ENCODE measurements at places on chromosomes 6 and 20.

DNA sequence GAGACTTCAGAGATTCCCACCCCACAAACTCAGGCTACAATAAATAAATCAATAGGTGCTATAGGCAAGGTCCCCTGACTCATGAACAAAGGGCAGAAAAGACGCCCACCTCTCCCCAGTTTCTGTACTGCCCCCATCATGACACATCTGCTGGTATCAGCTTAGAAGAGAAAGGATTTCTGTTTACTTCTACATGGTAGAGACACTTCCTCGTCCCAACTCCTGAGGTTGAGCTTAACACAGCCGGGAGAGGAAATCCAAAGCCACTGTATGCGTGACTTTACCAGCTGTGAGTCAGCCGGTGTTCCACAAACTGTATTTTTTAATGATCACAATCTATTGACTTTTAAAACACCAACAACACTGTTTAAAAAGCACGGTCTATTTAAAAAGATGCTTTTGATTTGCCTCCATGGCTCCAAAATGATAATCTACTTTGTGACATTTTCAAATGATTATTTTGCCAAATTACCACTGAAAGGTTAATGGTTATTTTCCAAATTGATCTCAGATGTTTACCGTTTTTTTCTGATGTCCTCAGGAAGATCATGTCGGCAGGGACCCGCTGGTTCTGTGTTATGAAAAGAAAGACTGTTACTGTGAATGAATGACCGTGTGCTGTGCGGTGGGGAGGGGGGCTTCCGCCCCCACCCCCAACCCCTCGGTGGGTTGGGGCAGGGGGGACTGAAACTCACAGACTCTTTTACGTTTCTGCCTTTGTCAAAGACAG is 72.5 kb downstream of the ATP9A start:
- DNase-seq, result no peak

DNA sequence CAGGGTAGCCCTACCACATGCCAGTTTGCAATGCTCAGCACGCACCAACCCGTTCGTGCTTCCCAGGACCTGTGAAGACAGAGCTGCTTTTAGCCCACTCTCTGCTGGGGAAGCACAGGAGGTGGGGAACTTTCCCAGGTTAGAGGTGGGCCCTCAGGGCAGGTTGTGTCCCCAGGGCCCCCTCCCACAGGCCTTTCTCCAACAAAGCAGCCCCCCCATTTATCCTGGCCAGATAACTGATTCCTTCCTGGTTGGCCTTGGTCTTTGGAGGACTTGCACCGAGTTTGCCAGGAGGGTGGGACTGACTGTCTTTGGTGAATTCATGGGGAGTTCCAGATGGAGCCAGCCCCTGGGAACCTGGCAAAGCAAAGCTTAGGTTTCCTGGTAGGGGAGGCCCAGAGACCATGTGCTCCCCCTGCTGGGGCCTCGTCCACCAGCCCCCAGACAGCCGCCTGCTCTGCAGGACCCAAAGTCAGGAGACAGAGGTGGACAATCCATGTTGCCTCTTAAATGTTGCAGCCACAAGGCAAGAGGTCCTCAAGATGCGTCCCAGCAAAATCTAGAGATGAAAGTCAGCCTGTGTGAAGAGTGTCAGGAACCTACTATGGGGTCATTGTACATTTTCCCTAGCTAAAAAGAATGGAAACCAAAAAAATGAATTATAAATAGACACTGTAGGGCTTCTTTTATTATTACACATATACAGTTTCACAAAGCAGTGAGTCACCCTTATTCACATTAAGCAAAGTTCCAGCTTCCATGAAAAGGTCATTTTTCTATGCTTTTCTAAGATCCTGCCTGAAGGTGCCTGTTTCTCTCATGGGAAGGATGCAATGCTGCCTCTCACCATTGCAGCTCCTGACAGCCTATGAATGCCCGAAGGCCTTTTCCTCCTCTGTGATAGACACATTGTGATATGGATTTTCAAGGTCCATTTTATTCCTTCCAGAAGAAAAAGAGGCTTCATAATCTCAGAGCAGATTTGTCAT is 497.8 kb downstream of the PREX1 start:
- no peak for DNase-seq

DNA sequence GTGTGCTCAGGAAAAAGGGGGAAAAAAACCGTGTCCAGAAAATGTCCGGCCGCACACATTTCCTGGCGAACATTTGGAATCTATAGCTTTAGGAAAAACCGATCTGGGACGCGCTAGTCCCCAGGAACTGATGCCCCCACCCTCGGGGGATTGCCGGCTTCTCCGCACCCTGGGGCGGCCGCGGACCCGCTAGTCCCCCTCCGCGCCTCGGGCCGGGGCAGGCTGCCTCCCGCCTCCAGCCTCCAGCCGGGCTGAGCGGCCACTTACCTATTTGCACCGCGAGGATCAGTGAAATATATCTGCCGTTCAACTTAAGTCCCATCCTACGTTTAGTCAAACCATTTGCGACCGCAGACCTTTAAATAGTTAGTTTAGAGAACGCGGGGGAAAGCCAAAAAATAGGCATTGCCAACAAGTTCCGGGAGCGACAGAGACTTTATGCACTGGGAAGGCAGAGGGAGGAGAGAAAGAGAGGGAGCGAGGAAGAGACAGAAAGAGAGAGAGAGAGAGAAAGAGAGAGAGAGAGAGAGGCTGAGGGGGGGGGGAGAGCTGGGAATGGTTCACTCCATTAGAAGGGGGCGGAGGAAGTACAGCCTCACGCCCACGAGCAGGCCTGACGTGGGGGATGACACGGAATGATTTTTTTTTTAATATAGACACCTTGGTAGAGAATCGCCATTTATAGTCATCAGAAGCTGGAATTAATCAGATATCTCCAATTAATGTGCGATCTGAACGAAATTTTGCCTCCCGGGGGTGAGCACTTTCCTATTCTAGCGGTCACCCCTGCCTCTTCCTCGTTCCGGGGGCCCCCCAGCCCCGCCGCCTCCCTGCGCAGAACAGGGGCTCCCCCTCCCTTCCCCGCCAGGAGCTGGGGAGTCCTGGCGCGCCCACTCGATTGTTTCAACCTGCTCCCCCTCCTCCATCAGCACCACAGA is at the start of gene NRN1:
Gene NRN1, minus strand, starts transcription at position 498 of the 938 bp plus-strand sequence. Its CDS starts 176 bp downstream, at position 322.
- no peak for DNase-seq

GRCh38 chr6:18177286-18177965 is 22.2 kb downstream of the KDM1B start:
- no peak for DNase-seq

DNA sequence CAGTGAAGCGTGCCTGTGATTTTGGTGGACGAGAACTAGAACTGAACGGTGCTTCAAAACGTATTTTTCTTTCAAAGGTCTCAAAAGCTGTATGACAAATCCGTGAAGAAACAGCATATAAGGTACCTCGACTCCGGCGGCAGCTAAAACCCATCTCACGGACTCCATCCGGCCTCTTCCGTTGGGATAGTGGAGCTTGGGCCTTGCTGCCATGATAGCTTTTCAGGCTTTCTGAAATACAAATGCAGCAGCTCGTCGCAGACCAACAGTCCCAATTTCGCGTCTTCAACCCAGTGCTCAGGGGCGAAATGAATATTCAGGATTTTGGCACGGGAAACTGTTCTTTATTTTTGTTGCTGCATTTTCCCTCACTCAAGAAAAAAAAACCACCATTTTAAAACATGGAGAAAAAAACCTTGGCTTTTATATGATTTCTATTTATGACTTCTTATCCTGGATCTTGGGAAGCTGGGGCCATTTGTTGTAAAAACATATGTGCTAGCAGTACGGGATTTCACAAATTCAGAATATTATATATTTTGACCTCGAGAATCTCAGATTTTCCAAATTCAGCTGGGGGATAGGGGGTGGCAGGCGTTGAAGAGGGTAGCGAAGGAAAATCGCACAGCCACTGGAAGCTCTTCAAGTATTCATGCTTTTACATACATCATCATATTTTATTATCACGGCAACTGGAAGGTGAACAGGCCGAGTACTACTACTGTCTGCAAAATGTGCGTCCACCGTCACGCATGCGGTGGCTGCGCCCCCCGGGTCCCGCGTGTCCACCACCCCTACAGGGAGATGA is 849 bp downstream of the GSTA4 start:
- DNase-seq, result no peak

- no peak for DNase-seq
Observed at GRCh38 chr20:46606817-46607190, 44.5 kb downstream of the SLC13A3 start.

DNA sequence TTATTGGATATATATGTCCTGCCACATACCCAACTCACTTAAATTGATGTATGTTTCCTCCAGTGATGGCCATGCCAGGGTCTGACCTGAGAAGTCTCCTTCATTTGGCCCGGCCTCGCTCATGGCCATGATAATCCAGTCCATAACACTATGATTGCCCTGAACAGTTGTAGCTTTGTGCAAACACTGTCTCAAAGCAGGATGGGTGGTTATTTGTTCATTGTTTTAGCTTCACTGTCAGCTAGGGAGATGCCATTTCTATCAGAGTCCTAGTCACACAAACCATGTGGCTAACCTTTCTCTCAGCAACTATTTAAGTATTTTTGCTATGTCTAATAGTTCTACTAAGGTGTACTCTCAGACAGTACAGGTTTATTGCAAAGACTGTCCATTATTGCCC is 47.6 kb upstream of the ZNF337 start:
- no peak for DNase-seq

DNA sequence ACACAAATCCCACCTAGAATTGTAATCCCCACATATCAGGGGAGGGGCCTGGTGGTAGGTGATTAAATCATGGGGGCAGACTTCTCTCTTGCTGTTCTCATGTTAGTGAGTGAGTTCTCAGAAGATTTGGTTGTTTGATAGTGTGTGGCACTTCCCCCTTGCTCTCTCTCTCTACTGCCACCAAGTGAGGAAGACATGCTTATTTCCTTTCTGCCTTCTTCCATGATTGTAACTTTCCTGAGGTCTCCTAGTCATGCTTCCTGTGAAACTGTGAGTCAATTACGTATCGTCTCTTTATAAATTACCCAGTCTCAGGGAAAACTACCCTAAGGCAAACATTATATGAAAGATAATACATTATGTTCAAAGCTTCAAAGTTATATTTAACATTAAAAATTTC is 1297.5 kb upstream of the CITED2 start:
- DNase-seq, result no peak

DNA sequence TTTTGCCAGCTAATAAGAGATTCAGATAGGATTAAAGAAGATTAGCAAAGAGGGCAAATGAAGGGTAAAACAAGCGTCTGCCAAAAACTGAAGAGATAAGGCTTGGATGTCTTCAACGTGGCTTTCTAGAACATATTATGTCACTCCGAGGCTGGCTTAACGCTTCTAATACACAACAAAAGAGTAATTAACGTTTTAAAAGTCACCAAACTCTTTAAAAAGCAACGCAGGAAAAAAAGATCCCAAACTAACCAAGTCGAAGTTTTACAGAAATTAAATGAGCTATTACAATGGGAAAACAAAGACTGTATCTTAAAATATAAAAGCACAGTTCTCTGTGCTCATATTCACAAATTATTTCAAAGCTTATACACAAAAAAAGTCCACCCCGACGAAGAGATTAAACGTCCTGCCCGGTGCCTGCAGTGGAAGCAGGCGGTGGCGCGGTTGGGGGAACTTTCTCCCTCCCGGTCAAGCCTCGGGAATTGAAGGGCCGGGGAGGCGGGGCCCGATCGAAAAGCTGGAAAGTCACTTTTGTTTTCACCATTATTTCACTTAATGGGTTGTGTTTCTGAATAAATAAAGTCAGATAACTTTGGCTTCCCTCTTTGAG is 1.2 kb downstream of the MAK start:
- DNase-seq, result no peak

- DNase-seq, result no peak
Observed at GRCh38 chr6:79694623-79695343, 63.7 kb downstream of the SH3BGRL2 start.

DNA sequence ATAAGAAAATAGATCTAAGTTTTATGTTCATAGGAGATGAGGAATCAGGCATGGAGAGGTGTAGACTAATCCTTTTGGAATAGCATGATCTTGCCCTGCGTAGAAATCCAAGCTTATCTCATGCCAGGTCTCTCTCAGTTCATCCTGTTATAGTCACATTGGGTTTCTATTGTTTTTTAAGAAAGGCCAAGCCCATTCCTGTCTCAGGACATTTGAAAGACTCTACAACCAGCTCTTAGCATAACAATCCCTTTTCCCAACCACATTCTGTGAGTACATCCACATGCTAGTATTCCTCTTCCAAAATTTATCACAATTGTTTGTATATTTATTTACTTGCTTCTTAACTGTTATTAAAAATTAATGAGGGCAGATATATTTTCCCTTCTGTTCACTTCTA is 130.3 kb downstream of the MMUT start:
- no peak for DNase-seq

GRCh38 chr6:1709234-1709641 is 99.5 kb downstream of the FOXC1 start:
- peak; percentile 1 for DNase-seq

- DNase-seq, result no peak
Observed at GRCh38 chr6:110858016-110858415, 16.6 kb upstream of the AMD1 start.

DNA sequence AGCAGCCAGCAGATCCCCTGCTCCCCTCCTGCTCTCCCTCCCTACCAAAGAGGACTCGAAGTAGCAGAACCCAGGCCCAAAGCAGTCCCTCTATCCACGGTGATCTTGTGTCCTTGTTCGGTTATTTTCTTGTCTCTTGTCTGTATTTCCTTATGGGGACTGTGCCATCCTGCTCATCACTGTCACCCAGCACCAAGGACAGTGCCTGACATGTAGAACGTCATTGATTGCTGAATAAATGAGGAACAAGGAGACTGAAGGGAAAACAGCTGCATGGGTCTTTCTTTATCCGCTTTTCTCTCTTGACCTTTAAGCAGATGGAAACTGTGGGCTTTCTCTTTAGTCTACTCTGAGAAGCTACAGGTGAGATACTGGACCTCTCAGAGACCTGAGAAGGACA is 29.4 kb upstream of the ZNF831 start:
- DNase-seq, result no peak

GRCh38 chr6:91094806-91095475 is 508.1 kb upstream of the MAP3K7 start:
- no peak for DNase-seq

- DNase-seq, result peak; percentile 74
Observed at GRCh38 chr6:33112148-33112547, 36.4 kb downstream of the HLA-DPB1 start.

- DNase-seq, result no peak
Observed at GRCh38 chr6:132491303-132491702, 21.6 kb downstream of the STX7 start.

GRCh38 chr6:162798546-162799266 is 70.9 kb downstream of the PACRG start:
- DNase-seq, result peak; percentile 5

GRCh38 chr20:23166563-23166962 is 80.4 kb upstream of the CD93 start:
- DNase-seq, result no peak

- no peak for DNase-seq
Observed at GRCh38 chr20:22801528-22801927, 217.2 kb upstream of the FOXA2 start.

GRCh38 chr6:30870546-30870945 is 13.8 kb upstream of the DDR1 start:
- DNase-seq, result no peak

GRCh38 chr20:32507998-32508774 is 76.9 kb downstream of the NOL4L start:
- DNase-seq, result no peak

GRCh38 chr20:29409833-29410805 is 1847.3 kb upstream of the DEFB115 start:
- DNase-seq, result no peak

Data from CD4-positive, alpha-beta T cell treated with Interleukin-17A for 1 hour (primary cell).